ENCODE measurements at places on chromosomes 16 and 17.
A peak's percentile ranks its signal among the peaks of the same experiment; 100 is the strongest.

DNA sequence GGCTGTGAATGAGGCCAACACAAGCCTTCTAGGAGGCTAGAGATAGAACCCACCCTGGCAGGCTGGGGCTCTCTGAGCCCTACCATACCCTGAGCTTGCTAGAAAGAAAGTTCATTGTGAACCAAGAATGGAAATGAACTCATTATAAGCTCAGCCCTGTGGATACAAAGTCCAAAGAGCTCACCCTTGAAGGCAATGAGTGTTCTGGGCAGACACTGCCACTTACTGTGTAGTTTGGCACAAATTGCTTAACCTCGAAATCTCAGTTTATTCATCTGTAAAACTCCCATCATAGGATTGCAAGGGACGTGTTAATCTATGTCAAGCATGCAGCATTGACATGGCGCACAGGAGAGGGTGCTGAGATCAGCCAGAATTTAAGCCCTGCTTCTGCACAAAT is 5.5 kb downstream of the KDM8 start:
- no peak for DNase-seq

GRCh38 chr16:16001596-16002255 is 52.3 kb downstream of the ABCC1 start:
- DNase-seq, result no peak

- no peak for DNase-seq
These were observed 161.9 kb upstream of the C17orf78 start for GRCh38 chr17:37213927-37214326.

DNA sequence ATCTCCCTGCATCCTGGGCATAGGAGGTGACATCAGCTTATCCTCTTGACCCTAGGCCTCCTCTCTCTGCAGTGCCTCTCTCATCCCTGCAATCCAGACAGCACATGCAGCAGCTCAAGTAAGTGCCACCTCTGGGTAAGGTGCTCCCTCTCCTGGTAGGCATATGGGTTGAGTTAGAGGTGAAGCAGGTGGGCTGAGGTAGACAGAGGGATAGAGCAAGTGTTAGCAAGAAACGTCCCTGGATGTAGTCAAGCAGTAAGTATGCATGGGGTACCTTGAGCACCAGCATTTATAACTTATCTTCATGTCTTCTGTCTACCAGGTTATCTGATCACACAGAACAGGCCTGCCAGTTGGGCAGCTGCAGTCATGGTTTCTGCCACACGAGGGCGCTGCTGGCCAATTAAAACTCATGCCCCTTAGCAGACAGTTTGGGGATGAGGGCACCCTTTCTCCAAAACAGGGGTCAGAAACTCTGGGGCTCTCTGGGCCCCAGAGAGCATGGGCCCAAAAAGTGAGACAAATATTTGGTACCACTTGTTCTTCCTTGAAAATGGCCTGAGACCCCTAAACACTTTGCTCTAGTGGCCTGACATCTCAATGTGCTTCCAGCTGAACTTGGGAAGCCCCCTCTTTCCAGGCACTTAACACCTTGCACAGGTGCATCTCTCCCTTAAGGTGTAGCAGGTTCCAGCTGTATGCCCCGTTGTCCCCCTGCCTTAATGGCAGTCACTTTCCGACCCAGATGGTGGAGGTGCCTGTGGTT is 59.8 kb downstream of the NEUROD2 start:
- peak; percentile 71 for DNase-seq

DNA sequence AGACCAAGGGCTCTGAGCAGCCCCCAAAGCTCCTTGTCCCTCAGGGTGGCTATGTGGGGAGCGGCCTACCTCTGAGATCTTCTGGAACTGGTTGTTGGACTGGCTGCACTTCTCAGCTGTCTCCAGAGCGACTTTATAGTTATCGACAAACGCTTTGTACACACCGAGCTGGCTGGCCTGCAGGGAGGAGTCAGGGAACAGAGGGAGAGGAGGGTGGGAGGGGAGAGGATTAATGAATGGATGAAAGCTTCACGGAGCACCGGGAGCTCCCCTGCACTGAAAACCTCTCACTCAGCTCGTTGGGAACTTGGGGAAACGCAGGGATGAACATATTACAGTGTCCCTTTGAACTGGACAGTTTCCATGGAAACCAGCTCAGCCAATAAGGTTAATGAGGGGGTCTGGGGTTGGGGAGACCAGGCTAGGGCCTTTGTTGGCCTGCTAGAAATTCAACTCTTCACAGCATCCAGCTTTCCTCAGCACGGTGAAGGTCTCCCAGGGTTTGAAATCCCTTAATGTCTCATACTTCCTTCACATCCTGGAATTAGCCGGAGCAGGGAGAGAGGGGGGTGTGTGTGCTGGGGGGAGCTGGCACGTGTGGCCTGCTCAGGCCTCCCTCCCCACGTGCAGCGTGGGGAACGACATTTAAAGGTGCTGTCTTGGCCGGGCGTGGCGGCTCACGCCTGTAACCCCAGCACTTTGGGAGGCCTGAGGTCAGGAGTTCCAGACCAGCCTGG is 86.7 kb downstream of the TIMM22 start:
- no peak for DNase-seq

DNA sequence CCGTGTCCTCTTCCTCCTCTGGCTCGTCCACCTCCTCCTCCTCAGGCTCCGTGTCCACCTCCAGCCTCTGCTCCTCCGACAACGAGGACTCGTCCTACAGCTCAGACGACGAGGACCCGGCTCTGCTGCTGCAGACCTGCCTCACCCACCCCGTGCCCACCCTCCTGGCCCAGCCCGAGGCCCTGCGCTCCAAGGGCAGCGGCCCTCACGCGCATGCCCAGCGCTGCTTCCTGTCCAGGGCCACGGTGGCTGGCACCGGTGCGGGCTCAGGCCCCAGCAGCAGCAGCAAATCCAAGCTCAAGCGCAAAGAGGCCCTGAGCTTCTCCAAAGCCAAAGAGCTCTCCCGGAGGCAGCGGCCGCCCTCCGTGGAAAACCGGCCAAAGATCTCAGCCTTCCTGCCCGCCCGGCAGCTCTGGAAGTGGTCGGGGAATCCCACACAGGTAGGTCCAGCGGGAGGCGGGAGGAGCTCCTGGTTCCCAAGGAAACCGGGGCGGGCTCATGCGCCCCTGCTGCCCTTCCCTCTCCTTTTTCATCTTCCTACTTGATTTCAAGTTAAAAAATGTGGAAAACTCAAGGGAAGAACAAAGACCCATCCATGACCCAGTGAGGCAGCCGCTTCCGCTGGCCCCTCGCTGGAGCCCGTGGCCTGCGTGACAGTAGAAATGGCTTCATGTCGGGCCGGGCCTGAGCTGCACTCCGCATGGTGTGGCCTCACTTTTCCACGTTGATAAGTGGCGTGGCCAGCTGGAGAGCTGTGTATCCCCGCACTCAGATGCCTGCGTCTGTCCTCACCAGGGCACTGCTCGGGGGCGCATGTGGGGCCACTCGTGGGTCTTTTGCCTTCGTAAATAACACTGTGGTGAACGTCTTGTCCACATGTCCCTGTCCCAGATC is 50.7 kb downstream of the ACTG1 start:
- DNase-seq, result no peak

DNA sequence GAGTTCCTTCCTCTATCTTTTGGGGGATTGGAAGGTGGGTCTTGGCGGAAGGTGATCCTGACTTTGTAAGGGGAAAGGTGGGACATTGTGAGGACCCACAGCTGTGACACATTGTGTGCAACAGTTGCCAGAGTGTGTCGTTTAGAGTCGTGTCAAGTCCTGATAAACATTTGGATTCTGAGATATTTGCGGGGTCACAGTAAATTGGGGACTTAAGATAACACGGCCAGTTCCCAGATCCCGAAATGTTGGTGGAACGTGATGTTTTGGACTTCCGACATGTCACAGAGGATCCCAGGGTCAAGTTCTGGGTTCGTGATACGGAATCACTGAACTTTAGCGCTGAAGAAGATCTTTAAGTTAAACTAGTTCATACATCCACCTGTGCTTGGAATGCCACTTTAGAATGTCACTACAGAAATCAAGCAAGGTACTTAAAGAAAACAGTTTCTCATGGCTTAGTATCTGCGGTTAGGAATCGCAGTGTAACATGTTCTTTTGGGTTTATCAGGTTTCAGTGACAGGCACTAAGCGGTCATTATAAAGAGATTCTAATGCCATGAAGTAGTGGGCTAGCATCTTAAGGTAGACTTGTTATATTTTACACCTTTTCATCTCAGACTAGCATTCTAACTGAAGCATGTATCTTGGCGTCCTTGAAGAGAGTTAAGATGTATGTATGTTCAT is 815 bp downstream of the ATAD5 start:
- DNase-seq, result no peak

- no peak for DNase-seq
These were observed 484.9 kb upstream of the WSB1 start for GRCh38 chr17:26809033-26809432.

DNA sequence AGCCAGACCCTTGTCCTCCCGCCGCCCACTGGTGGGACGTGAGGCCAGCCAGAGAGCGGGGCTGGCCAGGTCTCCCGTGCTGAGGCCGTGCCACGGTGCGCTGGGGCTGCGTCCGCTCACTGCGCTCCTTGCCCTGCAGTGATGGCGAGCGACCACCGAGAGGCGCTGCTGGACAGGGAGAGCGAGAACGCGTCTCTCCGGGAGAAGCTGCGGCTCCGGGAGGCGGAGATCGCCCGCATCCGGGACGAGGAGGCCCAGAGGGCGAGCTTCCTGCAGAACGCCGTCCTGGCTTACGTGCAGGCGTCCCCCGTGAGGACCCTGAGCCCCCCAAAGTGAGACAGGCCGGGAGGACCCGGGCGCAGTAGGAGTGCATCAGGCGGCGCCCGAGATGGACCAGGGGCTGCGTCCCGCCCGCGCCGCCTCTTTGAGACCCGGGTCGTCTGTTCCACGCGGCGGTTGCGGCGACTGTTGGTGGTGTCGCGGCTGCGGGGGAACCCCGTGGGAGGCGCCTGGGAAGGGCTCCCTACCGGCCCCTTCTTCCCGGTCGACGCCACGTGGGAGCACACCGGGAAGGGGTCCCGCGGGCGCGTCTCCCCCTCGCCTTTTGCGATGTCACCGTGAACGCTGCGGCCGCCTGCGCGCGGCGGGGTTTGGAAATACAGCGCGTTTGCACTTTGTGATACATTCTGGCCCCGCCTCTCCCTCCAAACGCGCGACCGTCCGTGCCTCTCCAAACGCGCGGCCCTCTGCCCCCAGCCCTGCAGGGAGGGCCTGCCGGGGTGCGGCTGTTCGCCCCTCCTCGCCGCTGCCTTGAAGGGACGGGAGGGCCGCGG is 792 bp upstream of the RAC3 start:
- peak; percentile 75 for DNase-seq

DNA sequence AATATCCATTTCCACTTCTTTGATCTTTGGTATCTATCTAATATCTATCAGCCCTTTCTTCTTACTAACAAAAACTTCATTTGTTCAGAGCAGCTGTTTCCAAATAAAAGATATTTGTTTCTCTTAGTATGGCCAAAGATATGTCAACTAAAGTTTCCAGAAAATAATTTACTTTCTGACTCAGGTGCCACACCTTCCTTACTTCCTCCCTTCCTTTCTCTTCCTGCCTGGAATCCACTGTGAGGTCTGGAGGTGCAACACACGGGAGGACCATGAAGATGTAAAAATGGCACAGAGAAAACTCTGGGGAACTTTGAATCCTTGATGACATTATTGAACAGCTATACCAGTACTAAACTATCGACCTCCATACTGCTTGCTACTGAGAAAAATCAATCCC is 14.0 kb downstream of the MED13 start:
- DNase-seq, result no peak

DNA sequence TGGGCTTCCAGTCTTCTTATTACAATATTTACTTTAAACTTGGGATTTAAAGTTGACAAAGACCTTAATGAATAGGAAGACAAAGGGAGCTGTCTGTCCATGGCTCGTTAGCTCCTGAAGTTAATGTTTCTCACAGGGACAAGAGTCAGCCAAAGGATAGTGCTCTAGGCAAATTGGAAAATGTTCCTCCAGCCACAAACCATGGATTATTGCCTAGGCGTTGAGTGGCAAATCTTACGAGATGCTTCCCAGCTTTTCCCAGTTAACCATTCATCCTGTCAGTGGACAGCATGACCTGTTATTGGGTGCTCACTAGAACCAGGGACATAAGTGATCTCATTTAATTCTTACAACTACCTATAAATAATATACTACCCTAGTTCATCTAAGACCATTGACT is 3.6 kb downstream of the TEX2 start:
- DNase-seq, result no peak

DNA sequence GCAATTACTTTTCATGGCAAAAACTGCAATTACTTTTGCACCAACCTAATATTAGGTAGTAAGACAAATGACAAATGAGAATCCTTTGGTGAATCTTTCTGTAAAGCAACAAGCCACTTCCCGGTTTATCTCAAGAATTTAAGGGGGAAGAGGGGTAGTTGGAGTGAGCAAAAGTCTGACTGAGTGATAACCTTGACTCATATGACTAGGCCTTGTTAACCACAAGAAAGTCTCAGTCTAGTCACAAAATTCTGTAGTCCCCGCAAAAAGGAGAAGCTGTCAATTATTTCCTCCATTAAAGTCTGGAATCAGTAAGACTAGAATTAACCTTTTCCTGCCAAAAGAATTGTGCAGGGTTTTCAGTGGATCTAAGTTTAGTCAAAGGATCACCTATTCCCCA is 72.2 kb upstream of the GNAO1 start:
- no peak for DNase-seq

DNA sequence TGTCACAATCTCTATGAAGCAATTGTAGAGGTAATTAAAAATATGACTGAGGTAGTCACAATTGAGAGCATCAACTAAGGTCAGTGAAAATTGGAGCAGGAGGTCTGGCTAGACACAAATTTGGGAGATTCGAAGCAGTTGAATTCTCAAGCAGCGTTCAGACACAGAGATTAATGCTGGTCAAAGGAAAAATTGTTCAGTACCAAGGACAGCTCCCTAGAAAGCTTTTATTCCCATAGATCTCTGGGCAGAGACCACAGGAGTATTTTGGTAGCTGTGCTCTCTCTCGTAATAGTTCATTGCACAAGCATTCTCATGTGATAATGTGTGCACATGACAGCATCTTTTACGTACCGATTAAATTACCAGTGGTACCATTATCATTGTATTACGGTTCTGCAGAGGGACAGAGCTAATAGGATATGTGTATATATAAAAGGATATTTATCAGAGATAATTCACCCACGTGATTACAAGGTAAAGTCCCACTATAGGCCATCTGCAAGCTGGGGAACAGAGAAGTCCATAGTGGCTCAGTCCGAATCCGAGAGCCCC is 387.5 kb upstream of the HSBP1 start:
- DNase-seq, result no peak

DNA sequence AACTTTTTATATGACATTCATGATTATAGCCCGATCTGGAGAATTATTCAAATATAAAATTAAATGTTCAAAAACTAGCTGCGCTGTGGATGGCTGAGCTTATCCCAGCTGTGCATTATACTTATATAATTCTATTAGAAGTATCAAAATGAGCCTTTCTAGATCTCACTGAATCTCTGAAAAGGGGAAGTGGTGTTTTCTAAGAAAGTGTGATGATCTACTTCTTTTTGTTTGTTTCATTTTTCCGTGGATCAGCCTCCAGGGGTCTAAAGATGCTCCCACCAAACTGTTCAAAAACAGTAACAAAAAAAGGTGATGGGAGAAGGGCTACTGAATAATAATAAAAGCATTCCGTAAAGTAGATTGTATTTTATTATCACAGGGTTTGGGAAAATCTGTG is 411.3 kb upstream of the PSMD7 start:
- no peak for DNase-seq

GRCh38 chr16:75559564-75560372 is 3.7 kb upstream of the TMEM231 start:
- DNase-seq, result no peak

GRCh38 chr16:67249178-67250044 is 632 bp downstream of the SLC9A5 start:
- no peak for DNase-seq

All from effector CD4-positive, alpha-beta T cell (primary cell).